CD8-positive, alpha-beta memory T cell (primary cell): ENCODE measurements at places on chromosomes 3 and 15. TPM values are rescaled to one million over a fixed set of nuclear protein-coding genes. Genes with fewer than 3 reads are reported as not detected.

The MKRN3 gene
- 1.1 TPM for total RNA-seq

DNA sequence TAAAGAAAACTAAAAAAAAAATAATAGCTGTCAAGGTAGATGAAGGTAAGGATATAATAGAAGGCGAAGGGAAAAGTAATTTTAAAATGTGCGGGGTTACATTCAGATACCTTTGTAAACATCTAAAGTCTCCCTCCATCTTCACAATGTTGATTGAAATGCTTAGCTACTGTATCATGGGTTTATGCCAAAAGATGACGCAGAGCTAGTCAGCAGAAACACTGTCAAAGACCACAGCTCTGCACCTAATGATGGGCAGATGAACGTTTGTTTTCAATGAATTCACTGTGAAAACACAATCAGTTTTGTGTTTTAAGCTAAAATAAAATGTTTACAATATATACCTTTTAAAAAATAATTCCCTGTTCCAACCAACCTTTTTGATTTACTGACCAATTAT is 61.2 kb downstream of the RFTN1 start:
- H3K4me3 ChIP-seq, result no peak overlapping the region
- no peak for DNase-seq
- no peaks in the 10 kb centered on the region for H3K4me1 ChIP-seq
- no peaks in the 10 kb centered on the region for H3K27me3 ChIP-seq

GRCh38 chr15:100588638-100589242 is 13.2 kb downstream of the LINS1 start:
- H3K36me3 ChIP-seq, result no peaks in the 10 kb centered on the region
- H3K27ac ChIP-seq, result no peak overlapping the region
- H3K4me1 ChIP-seq, result peaks cover 35% of the 10 kb centered on the region

DNA sequence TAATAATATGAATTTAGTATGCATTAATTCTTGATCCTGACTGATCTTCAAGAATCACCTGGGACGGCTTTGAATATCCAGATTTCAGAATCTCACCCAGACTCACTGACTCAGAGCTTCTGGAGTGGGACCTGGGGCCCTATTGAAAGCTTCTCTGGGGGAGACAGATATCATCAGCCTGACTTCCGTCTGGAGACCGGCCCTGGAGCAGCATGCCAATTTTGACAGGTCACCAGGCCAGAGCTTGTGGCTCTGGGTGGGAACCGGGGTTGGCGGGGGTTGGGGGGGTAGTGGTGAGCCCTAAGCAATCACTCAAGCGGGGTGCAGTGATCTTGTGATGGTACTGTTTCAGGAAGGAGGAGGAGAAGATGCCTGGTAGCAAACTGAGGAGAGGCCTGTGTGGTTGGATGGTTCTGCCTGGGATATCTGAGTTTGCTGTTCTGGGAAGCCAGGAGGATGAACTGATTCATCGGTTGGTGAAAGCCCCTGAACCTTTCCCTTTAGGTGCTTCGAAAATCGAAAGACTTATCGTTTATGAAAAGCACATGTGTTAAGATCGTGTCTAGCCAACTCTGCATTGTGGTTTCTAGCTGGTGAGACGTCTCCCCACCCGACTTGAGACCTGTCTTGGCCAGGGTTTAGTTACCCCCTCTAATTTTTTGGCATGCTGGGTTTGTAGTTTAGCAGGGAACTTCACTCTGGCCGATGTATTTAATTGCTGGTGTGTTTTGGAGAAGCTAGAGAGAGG is 263.9 kb upstream of the C2CD4B start:
- no peak overlapping the region for H3K27ac ChIP-seq
- no peak for DNase-seq
- no peak overlapping the region for H3K4me3 ChIP-seq
- H3K4me1 ChIP-seq, result no peaks in the 10 kb centered on the region
- H3K27me3 ChIP-seq, result no peaks in the 10 kb centered on the region

GRCh38 chr15:52308446-52309153 is 13.0 kb upstream of the MYO5C start:
- H3K4me1 ChIP-seq, result no peaks in the 10 kb centered on the region
- H3K27ac ChIP-seq, result no peak overlapping the region
- DNase-seq, result no peak
- no peak overlapping the region for H3K4me3 ChIP-seq
